ENCODE measurements at places on chromosomes 16 and 17. TPM values are rescaled to one million over a fixed set of nuclear protein-coding genes. Genes with fewer than 3 reads are reported as not detected.
A peak's percentile ranks its signal among the peaks of the same experiment; 100 is the strongest.

SULT1A3 gene
- 10.8 TPM for polyA plus RNA-seq

RAB11FIP4 gene
- polyA plus RNA-seq, result 16.2 TPM

OR1F1 gene
- polyA plus RNA-seq, result not detected

KRTAP2-2 gene
- polyA plus RNA-seq, result not detected

ZNF385C gene
- not detected for polyA plus RNA-seq

CIBAR2 gene
- not detected for polyA plus RNA-seq

SOST gene
- polyA plus RNA-seq, result not detected

MLKL gene
- polyA plus RNA-seq, result 136 TPM

NAGPA gene
- polyA plus RNA-seq, result 44.1 TPM

CALCOCO2 gene
- 87.5 TPM for polyA plus RNA-seq

TMEM100 gene
- not detected for polyA plus RNA-seq

GRCh38 chr16:10338426-10338825, 47.4 kb upstream of the ATF7IP2 start:
- H3K36me3 ChIP-seq, result no peaks in the 10 kb centered on the region
- no peaks in the 10 kb centered on the region for H3K4me1 ChIP-seq
- no peak overlapping the region for H3K27ac ChIP-seq
- no peak for DNase-seq
- H3K27me3 ChIP-seq, result no peaks in the 10 kb centered on the region

- H3K4me1 ChIP-seq, result peaks cover 41% of the 10 kb centered on the region
- H3K27ac ChIP-seq, result no peak overlapping the region
- H3K4me3 ChIP-seq, result no peak overlapping the region
- no peaks in the 10 kb centered on the region for H3K27me3 ChIP-seq
- DNase-seq, result no peak
- H3K36me3 ChIP-seq, result peaks cover 24% of the 10 kb centered on the region
These were observed 109.4 kb downstream of the CMIP start for GRCh38 chr16:81553814-81554675.

DNA sequence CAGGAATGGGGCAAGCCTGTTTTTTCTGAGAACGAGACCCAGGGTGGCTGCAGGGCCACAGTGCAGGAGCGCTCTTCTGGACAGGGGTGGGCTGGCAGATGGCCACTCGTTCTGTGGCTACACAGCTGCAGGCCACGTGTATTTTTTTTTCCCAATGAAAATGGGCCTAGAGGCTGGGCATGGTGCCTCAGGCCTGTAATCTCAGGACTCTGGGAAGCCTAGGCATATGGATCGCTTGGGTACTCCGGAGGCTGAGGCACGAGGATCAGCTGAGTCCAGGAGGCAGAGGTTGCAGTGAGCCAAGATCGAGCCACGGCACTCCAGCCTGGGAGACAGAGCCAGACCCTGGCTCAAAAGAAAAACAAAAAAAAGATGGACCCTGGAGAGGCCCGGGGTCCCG, 6.8 kb downstream of the UNKL start:
- DNase-seq, result no peak
- H3K36me3 ChIP-seq, result peaks cover 73% of the 10 kb centered on the region
- H3K27ac ChIP-seq, result no peak overlapping the region
- H3K27me3 ChIP-seq, result no peaks in the 10 kb centered on the region
- peaks cover 9% of the 10 kb centered on the region for H3K4me1 ChIP-seq

DNA sequence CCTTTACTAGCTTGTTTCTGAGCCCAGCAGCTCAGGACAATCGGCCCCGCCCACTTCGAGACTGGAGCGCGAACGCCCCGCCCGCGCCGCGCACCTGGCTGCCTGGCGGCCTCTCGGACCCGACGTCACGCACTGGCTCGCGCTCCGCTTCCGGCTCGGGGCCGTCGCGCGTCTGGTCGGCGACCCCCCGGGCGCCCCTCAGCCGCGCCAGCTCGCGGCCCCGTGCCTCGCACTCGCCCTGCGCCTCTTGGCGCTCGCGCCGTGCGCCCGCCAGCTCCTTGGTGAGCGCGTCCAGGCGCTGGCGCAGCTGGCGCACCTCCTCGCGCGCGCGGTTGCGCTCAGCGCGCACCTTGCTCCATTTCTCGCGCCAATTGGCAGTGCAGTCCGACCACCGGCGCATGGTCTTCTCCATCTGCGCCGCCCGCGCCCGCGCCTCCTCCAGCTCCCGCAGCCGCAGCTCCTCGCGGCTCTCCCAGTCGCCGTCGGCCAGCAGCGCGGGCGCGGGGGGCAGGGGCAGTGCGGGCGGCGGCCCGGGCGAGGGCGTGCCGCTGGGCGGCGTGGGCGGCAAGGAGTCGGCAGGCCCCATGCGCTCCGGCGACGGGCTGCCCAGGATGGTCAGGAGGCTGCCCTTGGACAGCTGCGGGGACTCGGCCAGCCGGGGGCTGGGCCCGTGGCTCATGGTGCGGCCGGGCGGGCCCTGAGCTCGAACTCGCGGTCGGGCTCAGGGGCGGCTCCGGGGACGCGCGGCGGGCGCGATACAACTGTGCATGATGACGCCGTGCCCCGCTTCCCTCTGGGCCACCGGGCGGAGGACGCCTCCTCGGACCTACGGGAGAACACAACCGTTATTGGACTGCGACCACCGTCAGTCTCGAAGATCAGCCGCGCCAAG, 7.6 kb downstream of the CCDC102A start:
- no peak overlapping the region for H3K4me3 ChIP-seq
- no peaks in the 10 kb centered on the region for H3K36me3 ChIP-seq
- no peak overlapping the region for H3K27ac ChIP-seq

GRCh38 chr17:32123782-32124181, 18.5 kb upstream of the RHOT1 start:
- H3K36me3 ChIP-seq, result no peaks in the 10 kb centered on the region
- H3K27ac ChIP-seq, result no peak overlapping the region
- H3K4me1 ChIP-seq, result peaks cover 17% of the 10 kb centered on the region
- DNase-seq, result no peak
- H3K27me3 ChIP-seq, result no peaks in the 10 kb centered on the region

DNA sequence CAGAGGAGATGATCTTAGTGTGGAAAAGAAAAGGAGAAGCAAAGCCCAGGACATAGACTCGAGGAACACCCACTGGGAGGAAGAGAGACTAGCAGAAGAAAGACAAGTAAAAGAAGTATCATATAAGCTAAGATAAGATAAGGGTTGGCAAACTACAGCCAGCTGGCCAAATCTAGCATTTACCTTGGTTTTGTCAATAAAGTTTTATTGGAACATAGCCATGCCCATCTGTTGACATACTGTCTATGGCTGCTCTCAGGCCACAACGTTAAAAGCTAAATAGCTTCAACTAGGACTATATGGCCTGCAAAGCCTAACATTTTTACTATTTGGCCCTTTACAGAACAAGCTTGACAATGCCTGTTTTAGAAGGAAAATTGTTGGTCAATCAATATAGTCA, 166.4 kb upstream of the AXIN2 start:
- no peak overlapping the region for H3K4me3 ChIP-seq
- no peaks in the 10 kb centered on the region for H3K4me1 ChIP-seq
- no peak for DNase-seq
- no peaks in the 10 kb centered on the region for H3K27me3 ChIP-seq
- no peak overlapping the region for H3K27ac ChIP-seq

GRCh38 chr17:71966055-71966454, 154.8 kb upstream of the SOX9 start:
- no peak overlapping the region for H3K27ac ChIP-seq
- no peaks in the 10 kb centered on the region for H3K4me1 ChIP-seq
- DNase-seq, result no peak
- no peaks in the 10 kb centered on the region for H3K36me3 ChIP-seq
- no peaks in the 10 kb centered on the region for H3K27me3 ChIP-seq
- no peak overlapping the region for H3K4me3 ChIP-seq

DNA sequence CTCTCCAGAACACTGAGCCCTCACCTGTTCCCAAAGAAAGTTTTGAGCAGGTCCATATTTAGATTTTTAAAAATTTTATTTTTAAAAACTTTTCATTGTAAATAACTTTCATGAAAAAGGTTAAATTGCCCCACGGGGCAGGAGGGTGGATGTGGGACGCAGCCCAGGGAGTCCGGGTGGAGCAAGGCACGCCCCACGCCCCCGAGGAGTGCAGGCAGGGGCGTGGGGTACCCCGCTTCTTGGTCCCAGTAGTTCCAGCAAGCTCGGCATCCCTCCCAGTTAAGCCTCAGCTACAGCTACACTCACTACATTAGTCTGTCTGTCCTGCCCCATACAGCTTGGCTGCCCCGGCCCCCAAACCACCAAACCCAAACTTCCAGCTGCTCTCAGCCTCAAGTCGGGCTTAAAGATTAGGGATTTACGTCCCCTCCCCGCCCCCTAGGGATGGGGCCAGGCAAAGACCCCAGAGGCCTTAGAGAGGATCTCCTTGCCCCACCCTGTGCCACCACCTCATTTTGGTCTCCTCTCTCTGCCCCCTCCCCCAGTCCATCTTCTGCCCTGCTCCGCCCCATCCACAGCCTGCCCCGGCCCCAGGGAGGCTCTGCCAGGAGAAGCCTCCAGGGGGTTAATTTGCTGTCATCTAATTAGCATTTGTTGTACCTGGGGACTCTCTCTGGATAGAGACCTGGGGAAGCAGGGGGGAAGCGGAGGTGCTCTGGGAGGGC, 4.6 kb downstream of the FOXJ1 start:
- no peak for DNase-seq
- peaks cover 15% of the 10 kb centered on the region for H3K27me3 ChIP-seq
- H3K36me3 ChIP-seq, result no peaks in the 10 kb centered on the region
- peaks cover 14% of the 10 kb centered on the region for H3K4me1 ChIP-seq

DNA sequence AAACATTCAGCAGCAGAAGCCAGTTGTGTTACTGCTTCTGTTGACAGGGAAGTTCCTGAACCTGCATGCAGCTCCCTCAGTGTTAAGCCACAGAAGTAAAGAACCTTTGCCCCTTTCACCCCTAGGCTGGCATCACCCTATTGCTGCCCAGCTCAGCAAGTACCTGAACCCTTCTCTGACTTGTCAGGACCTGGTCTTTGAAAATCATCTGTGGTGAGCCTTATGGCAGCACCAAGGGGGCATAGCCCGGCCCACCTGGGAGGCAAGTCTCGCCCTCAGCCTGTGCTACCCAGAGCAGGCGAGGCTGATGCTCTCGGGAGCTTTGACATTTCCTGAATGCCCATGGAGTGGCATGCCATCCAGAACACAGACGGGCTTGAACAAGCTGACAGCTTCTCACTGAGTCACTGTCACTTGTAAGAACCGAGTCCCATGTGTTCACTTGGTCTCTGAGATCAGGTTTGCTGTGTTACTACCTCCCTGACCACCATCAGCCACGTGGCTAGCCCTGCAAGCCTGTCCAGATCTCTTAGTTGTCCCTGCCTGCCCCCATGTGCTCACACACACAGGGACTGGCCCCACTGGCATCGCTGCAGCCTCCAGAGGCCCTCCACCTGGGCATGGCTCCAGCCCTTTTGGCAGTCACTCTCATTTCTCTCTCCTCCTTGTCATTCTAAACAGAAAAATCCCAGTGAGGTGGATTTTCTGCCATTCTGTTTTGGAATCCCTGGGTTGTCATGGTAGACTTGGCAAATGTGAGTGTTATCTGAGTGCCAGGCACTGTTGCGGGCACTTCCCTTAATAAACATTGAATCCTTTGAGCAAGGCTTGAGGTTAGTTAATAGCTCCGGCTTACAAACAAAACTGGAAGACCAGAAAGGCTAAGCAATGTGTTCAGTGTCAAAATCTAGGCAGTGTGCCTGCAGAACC, 2.9 kb upstream of the CARMIL2 start:
- H3K4me1 ChIP-seq, result peaks cover 5% of the 10 kb centered on the region
- H3K27ac ChIP-seq, result no peak overlapping the region
- peaks cover 33% of the 10 kb centered on the region for H3K36me3 ChIP-seq

GRCh38 chr17:77327181-77327565, 186.4 kb downstream of the SEC14L1 start:
- no peak for DNase-seq
- no peaks in the 10 kb centered on the region for H3K27me3 ChIP-seq
- H3K27ac ChIP-seq, result no peak overlapping the region

GRCh38 chr16:53905028-53905427, 201.1 kb downstream of the FTO start:
- no peak overlapping the region for H3K27ac ChIP-seq
- DNase-seq, result no peak
- no peak overlapping the region for H3K4me3 ChIP-seq
- no peaks in the 10 kb centered on the region for H3K4me1 ChIP-seq
- H3K36me3 ChIP-seq, result no peaks in the 10 kb centered on the region
- no peaks in the 10 kb centered on the region for H3K27me3 ChIP-seq

- H3K36me3 ChIP-seq, result no peaks in the 10 kb centered on the region
- H3K4me1 ChIP-seq, result peaks cover 33% of the 10 kb centered on the region
- H3K4me3 ChIP-seq, result peak overlapping the region; percentile 18
- H3K27me3 ChIP-seq, result no peaks in the 10 kb centered on the region
- DNase-seq, result peak; percentile 53
These were observed 12.2 kb downstream of the CX3CL1 start for GRCh38 chr16:57384248-57385070.

GRCh38 chr17:83068641-83069570, 10.5 kb upstream of the METRNL start:
- H3K4me3 ChIP-seq, result no peak overlapping the region
- peaks cover 32% of the 10 kb centered on the region for H3K4me1 ChIP-seq
- DNase-seq, result no peak
- no peak overlapping the region for H3K27ac ChIP-seq
- H3K36me3 ChIP-seq, result no peaks in the 10 kb centered on the region

DNA sequence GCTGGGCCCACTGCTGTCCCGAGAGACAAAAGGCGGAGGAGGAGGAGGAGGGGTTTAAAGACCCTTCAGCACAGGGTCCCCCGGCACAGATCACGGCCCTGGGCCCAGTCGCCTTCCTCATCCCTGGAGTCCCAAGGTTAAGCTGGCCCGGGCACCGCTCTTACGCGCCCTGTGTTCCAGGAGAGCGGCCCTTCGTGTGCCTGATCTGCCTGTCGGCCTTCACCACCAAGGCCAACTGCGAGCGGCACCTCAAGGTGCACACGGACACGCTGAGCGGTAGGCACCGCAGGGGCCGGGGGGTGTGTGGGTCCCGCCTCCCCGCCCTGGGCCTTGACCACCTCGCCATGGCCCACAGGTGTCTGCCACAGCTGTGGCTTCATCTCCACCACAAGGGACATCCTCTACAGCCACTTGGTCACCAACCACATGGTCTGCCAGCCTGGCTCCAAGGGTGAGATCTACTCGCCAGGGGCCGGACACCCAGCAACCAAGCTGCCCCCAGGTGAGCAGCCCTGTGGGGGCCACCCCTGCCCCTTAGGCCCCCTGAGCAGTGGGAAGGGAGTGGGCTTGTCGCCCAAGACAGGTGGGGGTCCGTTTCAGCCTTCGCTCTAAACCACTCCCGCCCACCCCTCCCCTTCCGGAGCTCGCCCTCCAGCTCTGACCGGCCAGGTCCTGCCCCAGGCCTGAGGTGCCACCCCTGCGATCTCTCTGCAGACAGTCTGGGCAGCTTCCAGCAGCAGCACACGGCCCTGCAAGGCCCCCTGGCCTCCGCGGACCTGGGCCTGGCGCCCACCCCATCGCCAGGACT, 37.6 kb upstream of the ZC3H18 start:
- peaks cover 9% of the 10 kb centered on the region for H3K4me1 ChIP-seq
- H3K27ac ChIP-seq, result no peak overlapping the region
- DNase-seq, result no peak
- no peaks in the 10 kb centered on the region for H3K36me3 ChIP-seq

- no peak for DNase-seq
- peaks cover 23% of the 10 kb centered on the region for H3K27me3 ChIP-seq
- no peak overlapping the region for H3K4me3 ChIP-seq
- no peak overlapping the region for H3K27ac ChIP-seq
- H3K4me1 ChIP-seq, result peaks cover 4% of the 10 kb centered on the region
These were observed 2.0 kb upstream of the RASL10B start for GRCh38 chr17:35729405-35729833.

Measured in CD14-positive monocyte (primary cell).